ENCODE measurements at places on chromosomes 12 and 14.

DNA sequence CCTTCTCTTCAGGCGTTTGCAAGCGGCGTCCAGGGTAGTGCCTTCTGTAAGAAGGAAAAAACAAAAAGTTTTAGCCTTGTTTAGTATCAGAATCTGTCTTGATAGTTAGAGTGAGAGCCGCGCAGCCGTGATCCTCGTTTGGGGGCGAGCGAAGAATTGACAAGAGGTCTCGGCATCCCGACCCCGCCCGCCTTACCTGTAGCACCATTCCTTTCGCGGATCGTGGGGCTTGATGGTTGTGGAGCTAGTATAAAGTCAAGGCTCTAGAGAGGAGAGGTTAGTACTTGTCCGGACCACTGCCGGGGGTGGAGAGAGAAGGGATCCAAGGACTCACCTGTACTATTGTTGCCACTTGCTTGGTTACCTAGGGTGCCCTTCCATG is 494 bp downstream of the TMTC3 start:
- no peak for DNase-seq

GRCh38 chr14:100710826-100711462 is 15.7 kb upstream of the DLK1 start:
- DNase-seq, result no peak

DNA sequence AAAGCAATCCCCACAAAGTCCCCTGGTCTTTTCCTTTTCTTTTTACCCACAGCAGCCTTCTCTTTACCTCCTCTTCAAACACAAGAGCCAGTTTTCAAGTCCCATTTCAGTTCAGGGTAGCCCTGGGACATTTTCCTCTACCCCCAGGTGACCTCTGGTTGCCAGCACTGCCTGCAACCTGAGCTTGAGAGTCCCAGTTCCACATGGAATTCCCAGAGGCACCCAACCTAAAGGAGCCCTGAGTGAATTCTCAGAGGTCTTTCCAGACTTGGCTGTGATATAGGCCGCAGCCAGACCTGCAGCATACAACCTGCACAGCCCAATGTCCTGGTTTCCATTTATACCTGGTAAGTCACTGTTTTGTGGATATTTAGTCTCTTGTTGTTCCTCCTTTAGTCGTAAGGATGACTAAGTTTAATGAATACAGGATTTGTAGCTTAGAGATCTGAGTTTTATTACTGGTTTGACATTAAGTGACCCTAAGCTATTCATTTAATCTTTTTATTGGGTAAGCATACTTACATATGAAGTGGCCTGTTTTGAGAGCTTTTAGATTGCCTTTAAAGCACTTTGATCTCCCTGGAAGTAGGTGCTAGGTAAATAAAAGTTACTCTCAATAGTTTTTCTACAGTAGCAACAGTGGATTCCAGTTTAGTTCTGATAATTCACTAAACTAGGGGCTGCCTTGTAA is 159.8 kb downstream of the TGFB3 start:
- DNase-seq, result no peak

GRCh38 chr12:124677552-124678356 is 110.3 kb upstream of the NCOR2 start:
- DNase-seq, result no peak

- DNase-seq, result no peak
Observed at GRCh38 chr12:29145372-29146170, 3.5 kb upstream of the FAR2 start.

DNA sequence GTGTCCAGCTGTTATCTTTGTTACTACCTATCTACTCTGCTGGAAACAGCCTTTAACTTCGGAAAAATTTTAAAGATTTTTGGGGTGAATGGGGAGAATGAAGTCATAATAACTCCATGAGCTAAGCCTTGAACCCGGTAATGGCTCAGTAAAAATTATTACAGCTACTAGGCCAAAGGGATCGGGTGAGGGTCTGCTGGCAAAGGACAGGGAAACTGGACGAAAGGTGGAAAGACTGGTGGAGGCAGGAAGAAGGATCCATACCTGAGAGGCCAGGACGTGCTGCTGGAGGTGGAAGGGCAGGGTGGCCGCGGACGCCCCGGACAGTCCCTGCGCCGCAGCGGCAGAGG is 10.1 kb downstream of the TBX3 start:
- no peak for DNase-seq

GRCh38 chr14:86196471-86196870 is 666.5 kb downstream of the FLRT2 start:
- DNase-seq, result no peak

DNA sequence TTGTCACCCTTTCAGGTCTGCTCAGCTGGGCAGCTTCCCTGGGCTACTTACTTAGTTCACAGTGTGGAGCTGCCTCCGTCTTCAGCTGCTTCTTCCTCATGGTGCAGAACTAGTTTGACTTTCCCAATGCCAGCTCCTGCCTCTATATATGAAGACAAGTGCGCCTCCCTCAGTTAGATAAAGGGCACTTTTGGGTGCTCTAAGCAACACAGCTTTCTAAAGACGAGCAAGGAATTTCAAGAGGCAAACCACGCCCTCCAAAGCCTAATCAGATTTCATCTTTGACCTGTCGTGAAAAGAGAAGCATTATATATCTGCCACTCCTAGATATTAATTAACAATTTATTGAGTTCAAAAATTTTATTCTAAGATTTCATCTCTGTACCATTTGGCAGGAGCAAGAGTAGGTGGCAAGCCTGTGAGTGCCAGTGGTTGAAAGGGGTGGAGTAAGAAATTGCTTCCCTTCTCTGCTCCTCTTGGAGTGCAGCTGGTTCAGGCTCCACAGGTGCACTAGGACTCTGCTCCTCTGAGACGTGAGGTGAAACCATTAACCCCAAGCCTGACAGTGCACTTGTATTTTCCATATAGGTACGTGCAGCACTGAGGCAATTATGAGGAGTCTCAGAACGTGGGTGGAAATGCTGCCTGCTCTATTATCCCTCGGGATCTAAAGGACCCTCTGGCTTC is 2.1 kb upstream of the SLC11A2 start:
- DNase-seq, result no peak

- DNase-seq, result no peak
Observed at GRCh38 chr12:67496581-67496980, 152.0 kb upstream of the DYRK2 start.

- no peak for DNase-seq
Observed at GRCh38 chr12:50111395-50111692, 692 bp upstream of the COX14 start.

DNA sequence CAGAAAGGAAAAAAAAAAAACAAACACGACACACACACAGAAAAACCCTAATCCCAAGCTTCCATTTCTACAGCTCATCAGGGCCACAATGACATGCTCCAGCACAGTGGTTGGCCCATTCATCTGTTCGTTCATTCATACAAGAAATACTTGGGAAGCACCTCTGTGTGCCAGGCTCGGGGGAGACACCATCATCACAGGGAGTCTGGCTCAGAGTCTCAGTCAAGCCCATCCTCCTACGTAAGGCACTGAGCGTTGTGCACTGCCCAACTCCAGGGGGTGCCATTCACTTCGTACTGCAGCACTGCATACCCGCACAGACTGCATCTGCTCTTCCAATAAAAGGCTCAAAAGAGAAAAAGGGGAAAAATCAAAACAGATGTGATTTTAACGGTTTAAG is 15.3 kb downstream of the VPS37B start:
- no peak for DNase-seq

DNA sequence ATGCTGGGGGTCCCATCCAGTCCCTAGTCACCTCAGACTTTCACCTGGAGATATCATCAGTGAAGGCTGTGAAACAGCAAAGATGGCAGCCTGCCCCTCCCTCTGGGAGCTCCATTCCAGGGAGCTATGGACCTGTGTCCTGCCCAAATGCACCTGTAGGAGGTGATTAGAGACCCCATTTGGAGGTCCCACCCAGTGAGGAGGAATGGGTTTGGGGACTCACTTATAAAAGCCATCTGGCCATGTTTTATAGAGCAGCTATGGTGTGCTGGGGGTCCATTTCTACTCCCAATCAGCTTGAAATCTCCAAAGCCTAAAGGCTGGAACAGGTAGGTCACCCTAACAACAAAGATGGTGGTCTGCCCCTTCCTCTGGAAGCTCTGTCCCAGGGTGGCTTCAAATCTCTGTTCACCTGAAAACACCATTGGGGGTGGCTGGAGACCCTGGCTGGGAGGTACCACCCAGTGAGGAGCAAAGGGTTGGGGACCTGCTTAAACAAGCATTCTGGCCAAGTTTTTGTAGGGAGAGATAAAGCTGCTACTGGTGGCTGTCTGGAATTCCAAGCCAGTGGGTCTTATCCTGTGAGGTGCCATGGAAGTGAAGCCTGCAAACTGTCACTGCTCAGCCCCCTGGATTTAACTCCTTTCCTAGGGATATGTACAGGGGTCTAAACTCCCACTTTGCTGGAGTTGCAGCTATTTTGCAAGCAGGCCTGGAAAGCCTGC is 182.3 kb downstream of the RASSF9 start:
- no peak for DNase-seq

DNA sequence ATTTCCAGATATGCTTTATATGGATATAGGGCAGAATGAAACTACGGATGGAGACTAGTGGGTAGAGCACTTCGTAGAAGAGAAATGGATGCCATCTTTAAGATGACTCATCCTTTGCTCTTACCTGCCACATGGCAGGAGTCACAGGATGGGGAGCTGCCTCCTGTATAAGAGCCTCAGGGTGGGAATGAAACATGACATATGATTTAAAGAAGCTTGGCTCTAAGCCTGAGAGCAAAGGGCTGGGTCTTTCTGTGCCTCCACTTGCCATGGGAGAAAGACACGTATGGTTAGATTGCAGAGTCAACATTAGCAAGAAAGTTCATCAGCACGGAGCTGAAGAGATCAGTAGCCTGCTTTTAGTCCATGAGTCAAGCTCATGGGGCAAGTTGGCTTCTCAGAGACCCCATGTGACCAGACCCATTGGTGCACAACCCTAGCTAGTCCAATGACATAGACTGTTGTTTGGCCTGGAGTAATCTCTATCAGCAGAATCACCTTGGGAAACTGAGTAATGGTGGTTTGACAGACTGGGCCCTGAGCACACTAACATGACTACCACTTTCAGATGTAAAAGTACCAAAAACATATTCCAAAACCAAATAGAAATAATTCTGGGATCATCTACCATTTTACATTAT is 38.1 kb upstream of the IL22 start:
- DNase-seq, result no peak

DNA sequence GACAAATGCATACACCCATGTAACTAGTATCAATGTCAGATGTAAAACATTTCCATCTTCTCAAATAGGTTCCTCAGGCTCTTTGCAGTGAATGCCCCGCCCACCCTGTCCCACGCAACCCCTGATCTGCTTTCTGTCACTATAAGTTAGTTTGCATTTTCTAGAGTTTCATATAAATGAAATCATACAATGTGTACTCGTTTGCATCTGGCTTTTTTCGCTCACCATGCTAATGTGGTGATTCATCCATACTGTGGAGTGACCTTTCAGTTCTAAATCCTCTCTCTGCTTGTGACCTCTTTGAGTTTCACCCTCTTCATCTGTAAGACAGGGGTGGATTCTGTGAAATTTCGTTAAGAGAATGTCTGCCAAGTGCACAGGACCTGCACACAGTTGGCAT is 30.6 kb upstream of the MSI1 start:
- no peak for DNase-seq

- no peak for DNase-seq
Observed at GRCh38 chr12:59763835-59764234, 168.0 kb downstream of the SLC16A7 start.

DNA sequence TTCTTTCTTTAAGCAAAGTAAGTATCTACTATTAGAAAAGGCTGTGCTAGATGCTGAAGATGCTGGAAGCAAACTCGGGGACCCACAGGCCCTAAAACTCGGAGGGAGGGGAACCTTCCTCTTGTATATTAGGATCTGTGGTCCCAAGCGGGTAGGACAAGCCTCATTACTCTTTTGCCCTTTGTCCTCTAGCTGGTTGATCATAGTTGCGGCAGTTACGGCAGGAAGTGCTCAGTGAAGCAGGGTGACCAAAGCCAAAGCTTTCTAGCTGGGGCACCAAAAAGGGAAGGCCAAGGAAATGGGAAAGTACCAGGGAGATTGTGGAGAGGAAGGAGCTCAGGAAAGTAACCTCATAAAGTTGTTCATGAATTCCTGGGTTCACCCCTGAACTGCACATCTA is 76.3 kb downstream of the SCFD1 start:
- DNase-seq, result no peak

DNA sequence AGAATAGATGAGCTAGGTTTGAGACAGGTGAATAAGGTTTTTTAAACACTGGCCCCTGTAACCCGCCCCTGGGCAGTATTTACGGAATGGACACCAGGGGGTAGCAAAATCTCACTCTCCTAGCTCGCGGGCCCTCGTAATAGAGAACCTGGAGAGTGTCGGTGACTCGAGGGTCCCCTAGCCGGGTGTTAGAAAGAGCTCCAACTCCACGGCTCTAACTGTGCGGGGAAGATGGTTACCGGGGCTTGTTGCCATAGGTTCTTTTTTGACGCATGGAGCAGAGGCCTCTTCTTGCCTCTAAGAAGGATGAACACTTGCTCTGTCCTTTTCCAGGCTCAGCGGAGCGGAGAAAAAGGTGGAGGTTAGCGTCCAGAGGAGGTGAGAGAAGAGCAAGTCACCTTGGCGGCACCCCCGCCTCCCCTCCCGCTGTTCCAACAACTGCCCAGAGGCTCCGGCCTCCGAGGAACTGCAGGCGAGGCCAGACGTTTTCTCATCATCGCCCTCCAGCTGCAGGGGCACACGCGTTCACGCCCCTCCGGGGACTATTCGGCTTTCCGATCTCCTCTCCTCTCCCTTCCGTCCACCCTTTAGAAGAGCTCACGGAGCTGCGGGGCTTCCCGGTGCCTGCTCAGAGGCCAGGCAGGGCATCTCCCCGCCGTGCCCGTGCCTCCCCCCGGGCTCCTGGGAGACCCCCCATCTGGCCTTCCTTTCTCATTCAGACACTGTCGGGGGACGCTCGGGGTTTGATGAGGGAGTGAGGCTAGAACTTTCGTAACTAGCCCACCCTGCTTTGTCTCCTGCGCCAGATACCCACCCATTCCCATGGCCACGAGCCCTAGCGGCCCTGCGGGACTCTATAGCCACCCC is 1.4 kb upstream of the ARHGEF40 start:
- DNase-seq, result no peak

GRCh38 chr12:95402096-95402495 is 71.9 kb upstream of the METAP2 start:
- DNase-seq, result no peak

DNA sequence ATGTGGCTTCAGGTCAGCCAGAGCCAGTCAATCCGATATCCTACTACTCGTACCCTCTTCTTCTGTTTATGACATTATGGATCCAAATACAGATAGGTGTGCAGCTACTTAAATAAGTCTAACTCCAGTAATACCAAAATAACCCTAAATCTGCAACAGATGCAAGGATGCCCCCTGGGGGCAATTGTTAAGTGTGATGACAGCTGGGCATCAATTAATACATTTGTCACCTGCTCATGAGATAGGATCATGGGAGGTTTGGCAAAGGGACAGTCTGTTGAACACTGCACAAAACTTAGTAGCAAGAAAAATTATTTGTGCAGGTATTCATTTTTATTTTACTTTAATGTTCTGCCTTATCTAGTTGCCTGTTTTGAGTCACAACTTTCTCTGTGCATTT is 83.2 kb downstream of the SLC38A6 start:
- no peak for DNase-seq

DNA sequence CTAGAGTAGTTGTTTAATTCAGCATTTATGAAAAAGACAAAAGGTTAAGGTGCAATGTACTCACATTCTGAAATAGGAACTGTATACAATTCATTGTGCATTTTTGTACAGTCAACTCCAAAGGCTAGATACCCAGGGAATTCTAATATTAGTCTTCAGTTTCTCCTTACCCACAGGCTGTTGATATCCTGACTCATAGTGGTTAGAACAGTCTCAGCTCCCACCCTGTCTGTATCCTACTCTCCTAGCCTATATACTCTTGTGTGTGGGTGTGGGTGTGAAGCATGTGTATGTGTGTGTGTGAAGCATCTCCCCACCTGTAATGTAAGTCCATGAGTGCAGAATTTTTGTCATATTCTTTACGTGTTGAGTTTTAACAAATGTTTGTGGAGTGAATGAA is 229.5 kb downstream of the NAV3 start:
- DNase-seq, result no peak
